Forelimb muscle (tissue), 1 donor: ENCODE measurements at places on chromosomes 13 and 19.
A peak's percentile ranks its signal among the peaks of the same experiment; 100 is the strongest.

- no peak for DNase-seq
Observed at GRCh38 chr13:104163866-104164630, 1097.8 kb upstream of the SLC10A2 start.

DNA sequence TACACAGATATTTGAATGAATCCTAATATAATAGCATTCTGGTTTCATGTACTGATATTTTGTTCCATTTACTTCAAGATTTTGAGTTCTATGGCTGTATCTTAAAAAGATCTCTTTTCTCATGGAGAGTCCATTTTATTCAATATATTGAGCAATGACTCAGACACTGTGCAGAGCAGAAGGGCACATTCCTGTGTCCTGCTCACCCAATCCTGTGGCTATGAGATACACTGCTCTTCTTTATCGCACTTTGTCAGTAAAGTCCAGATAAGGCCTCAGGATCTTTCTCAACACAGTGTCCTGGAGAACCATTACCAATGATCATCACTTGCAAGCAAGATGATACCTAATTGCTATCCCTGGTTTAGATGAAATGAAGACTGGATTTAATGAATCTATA lies 155.0 kb downstream of the CYSLTR2 start:
- no peak for DNase-seq

- no peak for DNase-seq
Observed at GRCh38 chr13:70849222-70849621, 741.0 kb upstream of the KLHL1 start.

GRCh38 chr13:48954081-48954480 lies 21.6 kb upstream of the FNDC3A start:
- no peak for DNase-seq

GRCh38 chr19:42291435-42291810 lies 10.5 kb upstream of the PRR19 start:
- no peak for DNase-seq

GRCh38 chr19:44643605-44644401 lies at the start of gene PVR:
Gene PVR (plus strand): TSS chr19:44643910. CDS start chr19:44644097, 187 bp downstream.
- DNase-seq, result no peak

DNA sequence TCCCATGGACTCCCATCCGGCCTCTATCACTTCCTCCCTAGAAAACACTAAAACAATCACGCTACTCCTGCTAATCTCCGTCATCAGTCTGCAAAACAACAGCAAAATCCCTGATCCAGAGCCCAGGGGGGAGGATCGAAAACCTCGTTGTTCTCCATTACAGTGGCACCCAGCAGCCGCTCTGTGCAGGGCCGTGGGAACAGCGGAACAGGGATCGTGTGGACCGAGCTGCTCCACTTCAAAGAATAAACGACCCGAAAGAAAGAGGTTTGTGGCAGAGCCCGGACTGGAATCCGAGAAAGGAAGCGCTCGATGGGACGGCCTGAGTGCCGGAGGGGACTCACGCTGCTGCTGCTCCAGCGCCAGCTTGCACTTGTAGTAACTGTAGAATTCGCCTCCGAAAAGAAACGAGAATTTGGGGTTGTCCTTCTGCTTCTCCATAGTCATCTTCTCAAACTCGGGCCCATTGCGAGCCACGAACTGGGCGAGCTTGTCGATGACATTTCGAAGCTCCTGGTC lies 652 bp downstream of the CHERP start:
- DNase-seq, result no peak

DNA sequence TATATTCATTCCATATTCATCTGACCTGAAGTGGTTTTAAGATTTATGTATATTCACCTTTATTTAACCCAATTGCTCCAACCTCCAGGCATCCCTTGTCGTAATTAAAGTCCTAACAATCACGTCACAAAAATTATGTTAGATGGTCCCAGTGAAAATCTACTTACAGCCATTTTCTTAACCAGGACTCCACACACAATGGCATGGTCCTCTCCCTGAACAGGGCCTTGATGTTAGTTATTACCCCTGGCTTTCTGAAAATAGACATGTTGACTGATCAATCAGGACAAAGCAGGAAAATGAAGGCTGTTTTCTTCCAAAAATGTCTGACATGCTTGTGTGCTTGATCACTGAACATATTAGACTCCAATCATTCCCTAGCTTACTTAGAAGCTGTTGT lies 542.7 kb upstream of the SLITRK5 start:
- no peak for DNase-seq

DNA sequence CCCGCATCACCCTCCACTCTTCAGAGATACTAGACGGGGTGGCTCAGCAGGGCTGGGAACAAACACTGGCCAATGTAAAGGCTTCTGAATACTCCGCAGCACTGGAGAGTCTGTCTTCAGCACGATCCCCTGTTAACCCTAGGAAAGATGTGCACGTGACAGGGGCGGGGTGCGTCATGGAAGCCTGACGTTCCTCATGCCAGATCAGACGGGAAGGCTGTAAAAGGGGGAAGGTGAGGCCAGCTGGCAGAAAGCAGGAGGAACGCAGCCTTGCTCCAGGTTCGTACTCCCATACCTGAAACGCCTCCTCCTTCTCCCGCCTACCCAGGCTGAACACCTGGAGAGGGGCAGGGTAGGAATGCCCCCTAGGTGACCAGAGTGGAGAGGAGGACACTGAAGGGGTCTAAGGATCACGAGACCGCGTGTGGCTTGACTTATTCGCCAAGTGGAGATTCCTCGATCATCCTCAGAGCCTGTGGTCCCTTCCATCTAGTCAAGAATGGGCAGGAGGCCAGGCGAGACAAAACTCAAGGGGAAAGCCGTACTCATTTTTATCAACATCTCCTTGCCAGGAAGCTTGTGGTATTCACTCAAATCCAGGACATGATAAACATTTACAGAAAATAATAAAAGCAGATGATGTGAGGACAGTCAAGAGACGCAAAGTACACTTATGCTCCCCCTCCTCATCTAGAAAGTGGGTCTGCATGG lies 18.2 kb upstream of the FFAR2 start:
- DNase-seq, result no peak

DNA sequence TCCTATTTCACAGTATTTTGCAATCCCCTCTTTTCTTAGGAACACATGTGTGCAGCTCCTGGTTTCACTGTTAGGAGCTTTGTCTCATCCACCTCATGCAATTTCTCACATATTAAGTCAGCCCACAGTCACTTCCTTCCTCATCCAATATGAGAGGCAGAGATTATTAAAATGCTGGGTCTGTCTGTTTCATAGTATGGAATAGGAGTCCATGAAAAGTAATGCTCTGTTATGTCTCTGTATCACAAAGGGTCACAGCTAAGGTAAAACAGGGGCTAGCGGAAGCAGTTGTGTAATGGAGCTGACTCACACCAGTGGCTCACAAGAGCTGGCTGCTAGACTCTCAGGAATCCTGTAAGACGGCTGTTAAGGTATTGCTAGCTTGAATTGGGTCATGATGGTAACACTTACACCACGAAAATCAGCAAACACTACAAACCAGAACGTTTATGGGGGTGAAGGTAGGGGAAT lies 216.5 kb downstream of the EFNB2 start:
- DNase-seq, result no peak

DNA sequence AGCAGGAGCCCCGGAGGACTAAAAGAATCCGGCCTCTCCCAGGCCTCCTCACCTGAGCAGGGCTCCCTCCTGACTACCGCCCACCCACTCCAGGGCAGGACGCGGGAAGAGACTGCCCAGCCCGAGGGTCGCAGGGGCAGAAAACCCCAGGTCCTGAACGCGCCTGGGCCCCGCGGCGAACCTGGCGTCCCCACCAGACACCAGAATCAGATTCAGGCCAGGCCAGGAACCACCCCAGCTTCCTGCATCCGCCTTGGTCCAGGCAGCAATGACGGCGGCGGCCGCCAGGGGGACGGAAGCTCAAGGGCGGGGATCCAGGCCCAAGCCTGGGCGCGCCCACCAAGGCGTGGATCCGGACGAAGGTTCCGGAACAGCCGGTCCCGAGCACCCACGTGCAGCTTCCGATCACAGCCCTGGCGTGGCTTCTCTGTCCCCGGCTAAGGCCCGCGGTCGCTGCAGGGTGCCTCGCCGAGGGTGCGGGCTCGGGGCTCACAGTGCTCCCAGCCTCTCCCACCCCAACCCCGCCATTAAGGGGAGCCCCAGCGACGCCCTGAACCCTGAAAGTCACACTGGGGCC lies 3.6 kb downstream of the LGALS7 start:
- DNase-seq, result peak; percentile 48

DNA sequence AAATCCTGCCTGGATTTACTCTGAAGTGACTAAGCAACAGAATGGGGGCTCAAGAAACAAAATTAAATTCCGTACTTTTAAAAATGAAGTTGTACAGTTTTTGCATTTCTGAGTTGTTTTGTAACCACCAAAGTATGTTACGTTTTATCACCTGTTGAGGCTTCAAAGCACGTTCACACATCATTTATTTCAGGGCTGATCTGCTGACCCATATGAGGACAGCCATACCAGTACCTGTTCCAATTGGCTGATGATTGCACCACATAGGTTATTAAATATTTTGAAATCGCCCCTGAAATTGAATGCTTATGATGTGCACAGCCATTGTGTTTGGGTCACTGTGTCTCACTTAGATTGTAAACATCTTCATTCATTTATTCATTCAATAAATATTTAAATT lies 72.0 kb upstream of the FLT1 start:
- DNase-seq, result no peak

DNA sequence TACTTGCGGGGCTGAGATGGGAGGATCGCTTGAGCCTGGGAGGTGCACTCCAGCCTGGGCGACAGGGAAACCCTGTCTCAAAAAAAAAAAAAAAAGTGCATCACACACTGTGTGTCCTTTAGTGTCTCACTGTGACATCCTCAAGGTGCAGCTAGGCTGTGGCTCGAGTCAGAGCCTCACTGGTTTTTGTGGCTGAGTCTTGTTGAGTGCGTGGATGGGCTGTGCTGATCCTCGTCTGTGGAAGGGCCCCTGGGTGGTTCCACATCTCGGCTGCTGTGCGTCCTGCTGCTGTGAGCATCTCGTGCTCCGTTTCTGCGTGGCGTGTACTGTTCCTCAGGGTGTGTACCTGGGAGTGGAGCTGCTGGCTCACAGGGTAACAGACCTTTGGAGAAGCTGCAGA lies 11.2 kb downstream of the STK11 start:
- DNase-seq, result no peak

DNA sequence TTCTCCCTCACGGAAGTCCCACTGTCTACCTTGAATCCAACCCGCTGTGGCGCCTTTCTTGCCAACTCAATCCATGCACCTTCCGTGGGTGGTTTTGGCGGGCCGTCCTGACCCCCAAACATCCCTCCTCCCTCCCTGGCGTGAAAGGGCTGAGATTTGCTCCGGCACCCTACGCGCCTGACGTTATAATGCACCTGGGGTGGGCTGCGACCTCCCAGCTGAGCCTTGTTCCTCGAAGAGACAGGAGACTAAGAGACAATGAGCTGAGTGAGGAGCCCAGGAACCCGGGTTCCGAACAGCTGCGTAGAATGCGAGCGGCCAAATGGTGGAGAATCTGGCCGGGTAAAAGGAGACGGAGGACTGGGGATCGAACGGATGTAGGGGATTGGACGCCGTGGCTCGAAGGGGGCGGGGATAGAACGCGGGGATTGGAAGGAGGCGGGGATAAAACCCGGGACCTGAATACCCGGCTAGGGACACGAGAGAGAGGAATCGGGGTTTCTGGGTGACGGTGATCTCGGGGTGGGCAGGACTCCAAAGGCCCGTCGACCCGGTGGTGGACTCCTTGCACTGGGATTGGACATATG lies at the start of gene CPT1C:
TSS of gene CPT1C (plus strand) at position 461 of the 587 bp plus-strand sequence. CDS start 1,137 bp downstream, outside the sequence.
- no peak for DNase-seq

GRCh38 chr13:99926014-99926731 lies 45.4 kb downstream of the ZIC5 start:
- no peak for DNase-seq

DNA sequence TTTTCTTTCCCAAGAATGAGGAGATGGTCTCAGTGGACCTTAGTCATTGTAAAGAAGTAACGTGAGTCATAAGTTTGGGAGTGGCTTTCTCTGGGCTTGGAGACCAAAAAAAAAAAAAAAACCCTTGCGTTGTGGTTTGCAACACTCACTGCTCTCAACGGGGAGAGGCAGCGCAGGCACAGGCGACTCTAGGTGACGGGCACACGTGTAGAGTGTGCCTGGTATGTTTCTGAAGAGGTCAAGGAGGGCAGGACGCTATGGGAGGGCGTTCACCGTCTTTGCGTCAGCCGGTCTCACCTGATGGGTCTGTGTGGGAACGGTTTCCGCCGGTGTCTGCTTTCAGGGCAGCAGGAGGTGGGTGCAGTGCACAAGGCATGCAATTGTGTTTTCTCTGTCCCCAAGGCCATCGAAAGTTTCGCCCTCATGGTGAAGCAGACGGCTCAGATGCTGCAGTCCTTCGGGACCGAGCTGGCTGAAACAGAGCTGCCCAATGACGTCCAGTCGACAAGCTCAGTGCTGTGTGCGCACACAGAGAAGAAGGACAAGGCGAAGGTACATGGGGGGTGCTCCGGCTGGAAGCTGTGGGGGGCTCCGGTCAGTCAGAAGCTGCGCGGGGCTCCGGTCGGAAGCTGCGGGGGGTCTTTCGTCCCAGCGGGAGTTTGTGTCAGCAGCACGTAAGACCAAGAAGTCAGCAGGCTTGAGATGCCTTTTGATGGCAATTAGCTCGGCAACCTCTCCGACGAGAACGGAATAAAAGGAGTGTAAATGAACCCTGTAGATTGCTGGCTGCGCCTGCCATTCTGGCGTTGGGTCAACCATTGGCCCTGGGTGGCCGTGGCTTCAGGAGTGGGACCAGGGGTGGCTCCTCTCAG lies 40.8 kb upstream of the F7 start:
- DNase-seq, result peak; percentile 85

DNA sequence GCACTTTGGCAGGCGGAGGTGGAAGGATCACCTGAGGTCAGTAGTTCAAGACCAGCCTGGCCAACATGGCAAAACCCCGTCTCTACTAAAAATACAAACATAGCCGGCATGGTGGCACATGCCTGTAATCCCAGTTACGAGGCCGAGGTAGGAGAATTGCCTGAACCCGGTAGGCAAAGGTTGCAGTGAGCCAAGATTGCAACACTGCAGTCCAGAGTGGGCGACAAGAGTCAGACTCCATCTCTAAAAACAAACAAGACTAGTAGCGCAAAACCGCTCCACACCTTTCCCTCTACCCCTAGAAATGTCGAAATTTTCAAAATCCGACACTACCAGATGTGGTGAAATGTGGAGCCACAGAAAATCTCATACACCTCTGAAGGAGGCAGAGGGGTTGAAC lies 11.2 kb upstream of the TYROBP start:
- DNase-seq, result no peak

DNA sequence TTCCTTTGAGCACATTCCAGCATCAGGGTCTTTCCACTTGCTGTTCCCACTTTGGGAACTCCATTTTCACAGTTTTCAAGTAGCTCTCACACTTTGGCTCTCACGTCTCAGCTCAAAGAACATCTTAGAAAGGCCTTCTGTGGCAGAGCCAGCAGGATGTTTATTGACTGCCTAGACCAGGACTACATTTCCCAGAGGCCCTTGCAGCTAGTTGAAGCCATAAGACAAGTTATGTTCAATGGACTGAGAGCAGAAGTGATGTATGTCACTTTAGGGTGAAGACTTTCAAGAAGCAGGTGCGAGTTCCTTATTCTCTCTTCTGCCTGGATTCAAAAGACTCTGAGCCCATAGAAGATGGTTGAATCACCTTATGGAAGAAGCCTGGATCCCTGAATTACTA lies 4.3 kb upstream of the HAUS5 start:
- DNase-seq, result no peak
